CD4-positive, alpha-beta T cell treated with Interleukin-12 subunit alpha and Interleukin-12 subunit beta, for 1 hour (primary cell): ENCODE measurements at places on chromosomes 5 and 9.

- no peak for DNase-seq
These were observed 26.7 kb downstream of the APBA1 start for GRCh38 chr9:69645488-69645887.

GRCh38 chr5:97142521-97143254 lies at the start of gene LIX1:
LIX1 (minus strand) TSS chr5:97142611; CDS start chr5:97142576, 35 bp downstream.
- DNase-seq = peak; percentile 31

DNA sequence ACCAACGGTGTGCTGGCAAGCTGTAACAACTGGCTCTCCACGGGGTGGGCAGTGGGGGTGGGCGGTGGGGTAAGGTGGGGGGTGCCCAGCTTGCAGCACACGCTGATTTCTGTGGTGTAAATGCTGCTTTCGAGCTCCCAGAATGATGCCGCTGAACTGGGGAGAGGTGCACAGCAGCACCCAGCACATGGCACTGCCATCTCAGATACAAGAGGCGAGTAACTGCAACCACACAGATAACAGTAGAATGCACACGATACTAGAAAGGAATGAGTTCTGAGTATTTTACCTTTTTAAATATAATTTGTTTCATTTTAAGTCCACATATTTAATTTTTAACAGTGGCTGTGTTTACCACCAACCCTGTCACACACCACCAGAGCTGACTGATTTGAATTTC lies 87.9 kb downstream of the SEMA4D start:
- no peak for DNase-seq

DNA sequence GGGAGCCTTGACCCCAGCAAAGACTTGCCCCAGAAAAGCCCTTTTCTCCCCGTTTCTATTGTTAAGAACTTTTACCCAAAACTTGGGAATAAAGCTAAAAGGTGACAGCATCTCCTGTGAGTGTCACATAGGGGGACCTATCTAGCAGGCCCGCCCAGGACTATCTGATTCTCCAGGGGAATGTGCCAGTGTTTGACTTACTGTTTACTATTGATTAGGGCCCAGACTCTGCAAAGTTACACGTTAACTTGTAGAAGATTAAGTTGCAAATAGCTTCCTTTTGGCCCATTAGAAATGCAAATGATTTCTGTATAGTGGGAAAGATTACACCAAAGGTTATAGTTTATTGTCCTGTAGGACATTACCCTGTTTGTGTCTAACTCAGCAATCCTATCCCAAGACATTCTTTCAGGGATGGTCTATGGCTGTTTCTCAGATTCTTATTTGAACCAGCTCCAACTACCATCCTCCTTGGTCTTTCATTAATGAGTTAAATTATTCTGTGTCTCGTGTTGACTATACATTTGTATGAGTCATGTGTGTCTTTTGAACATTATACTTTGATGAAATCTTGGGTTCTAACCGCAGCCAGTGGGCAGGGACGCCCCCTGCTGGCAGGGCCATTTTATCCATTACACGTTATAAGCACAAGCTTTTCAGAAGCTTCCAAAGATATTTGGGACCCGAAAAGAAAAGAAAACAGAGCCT lies 60.7 kb downstream of the HRH2 start:
- DNase-seq = peak; percentile 52

- no peak for DNase-seq
These were observed 11.9 kb downstream of the LAMC3 start for GRCh38 chr9:131020862-131021261.

- no peak for DNase-seq
These were observed 14.4 kb downstream of the TRPM3 start for GRCh38 chr9:71106992-71107391.

DNA sequence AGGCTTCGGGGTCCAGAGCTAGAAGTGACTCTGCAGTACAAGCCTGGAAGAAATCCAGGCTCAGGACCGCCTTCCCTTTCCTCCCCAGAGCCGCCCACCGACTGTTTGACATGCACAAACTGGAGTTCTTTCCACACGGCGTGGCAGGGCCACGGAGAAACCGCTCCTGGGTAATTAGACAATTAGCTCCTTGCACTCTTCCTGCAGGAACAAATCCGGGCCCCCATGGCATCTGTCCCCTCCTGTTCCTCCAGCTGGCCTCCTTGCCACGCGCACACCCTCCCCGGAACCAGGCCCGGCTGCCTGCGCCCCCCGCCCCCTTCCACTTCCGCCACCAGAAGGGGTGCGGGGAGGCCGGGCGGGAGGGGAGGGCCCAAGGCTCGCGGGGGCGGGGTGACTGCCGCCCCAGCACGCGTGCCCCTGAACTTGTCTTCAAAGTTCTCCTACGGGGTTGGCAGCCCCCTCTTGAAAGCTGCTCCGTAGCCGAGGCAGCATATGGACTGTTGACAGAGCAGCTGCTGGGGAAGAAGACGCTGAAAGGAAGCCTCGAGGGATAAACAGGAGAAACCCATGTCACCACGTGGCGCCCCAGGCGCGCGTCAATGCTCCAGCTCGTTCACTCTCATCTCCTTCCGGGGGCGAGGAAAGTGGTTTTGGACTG lies 74.3 kb downstream of the SEC61B start:
- peak; percentile 25 for DNase-seq

DNA sequence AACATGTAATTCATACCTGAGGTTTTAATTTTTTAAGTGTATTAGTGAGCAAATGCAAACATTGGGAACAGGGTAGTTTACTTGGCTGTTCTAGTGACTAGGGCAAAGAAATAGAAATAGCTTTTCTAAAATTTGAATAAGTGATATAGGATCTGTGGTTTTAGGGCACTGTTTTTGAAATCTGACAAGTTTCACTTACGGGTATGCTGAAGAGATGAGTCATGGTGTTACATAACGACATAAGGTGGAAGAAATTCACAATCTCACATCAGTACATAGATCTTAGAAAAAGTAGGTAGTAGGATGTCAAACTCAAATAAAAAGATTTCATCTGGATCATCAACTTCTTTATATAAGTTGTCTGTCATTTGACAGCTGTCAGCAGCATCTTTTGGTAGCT lies 772.3 kb downstream of the MAT2B start:
- DNase-seq = no peak

DNA sequence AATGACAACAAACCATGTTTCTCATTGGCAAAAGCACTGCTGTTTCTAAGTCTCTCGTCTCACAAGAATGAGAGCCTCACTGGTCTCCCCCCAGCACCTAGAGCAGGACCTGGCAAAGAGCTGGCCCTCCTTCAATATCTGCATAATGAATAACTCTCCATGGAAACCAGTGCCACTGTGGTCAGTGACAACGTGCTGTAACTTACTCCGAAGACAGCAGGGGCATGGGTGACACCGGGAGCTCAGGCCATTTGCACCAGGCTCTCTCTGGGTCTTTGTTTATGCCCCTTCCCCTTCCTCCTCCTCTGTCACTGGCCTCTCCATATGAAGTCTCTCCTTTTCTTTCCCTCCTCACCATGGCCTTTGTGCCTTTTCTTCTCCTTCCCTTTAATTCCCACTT lies 33.3 kb downstream of the TAS2R1 start:
- DNase-seq = no peak

- DNase-seq = no peak
These were observed 123.5 kb upstream of the SLCO6A1 start for GRCh38 chr5:102622262-102622661.

GRCh38 chr5:180271221-180271620 lies 20.7 kb downstream of the MAPK9 start:
- DNase-seq = no peak

GRCh38 chr9:16689351-16689938 lies 181.0 kb downstream of the BNC2 start:
- no peak for DNase-seq

- no peak for DNase-seq
These were observed 38.2 kb downstream of the ZDHHC11B start for GRCh38 chr5:746258-746761.

DNA sequence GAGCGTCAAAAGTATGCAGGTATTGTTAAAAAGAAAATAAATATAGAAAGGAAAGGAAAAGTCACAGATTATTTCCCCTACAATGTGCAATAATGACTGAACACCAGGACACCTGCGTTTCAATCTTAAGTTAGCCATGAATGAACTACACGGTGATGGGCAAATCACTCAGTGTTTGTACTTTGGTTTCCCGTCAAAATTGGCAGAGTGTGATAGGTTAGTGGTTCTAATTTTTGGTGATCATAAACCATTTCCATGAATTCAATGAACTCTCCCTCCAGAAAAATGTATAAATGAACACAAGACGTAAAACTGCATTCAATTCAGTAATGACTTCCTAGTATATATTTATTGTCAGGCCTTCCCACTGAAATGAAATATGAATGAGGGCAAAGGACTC lies 59.0 kb upstream of the ITGA1 start:
- no peak for DNase-seq

DNA sequence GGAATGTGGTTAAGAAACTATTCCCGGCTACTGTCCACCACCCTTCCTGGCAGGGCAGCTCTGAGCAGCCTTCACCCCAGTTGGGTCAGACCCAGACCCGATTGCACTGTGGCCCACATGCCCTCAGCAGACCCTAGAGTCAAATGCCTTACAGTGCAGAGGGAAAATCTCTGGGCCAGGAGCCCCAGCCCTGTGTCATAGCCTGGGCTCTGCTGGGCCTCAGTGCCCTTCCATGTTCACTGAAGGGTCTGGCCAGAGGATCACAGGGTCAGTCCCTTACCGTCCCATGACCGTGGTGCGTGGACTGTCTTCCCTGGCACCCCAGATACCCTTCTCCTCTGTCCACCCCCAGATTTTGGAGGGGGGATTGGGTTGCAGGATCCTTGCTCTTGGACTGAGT lies 73.5 kb upstream of the COL5A1 start:
- DNase-seq = no peak

DNA sequence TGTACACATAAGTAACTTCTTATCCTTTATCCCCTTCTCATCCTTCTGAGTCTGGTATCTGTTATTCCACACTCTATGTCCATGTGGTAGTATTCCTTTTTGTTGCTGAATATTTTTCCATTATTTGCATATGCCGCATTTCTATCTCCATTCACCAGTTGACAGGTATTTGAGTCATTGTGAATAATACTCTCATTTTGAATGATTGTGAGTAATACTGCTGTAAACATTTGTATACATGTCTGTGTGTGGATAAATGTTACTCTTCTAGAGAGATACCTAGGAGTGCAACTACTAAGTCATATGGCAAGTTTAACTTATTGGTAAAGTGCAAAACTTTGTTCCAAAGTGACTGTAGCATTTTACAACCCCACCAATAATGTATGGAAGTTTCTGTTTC lies 15.6 kb downstream of the RIC1 start:
- DNase-seq = no peak

DNA sequence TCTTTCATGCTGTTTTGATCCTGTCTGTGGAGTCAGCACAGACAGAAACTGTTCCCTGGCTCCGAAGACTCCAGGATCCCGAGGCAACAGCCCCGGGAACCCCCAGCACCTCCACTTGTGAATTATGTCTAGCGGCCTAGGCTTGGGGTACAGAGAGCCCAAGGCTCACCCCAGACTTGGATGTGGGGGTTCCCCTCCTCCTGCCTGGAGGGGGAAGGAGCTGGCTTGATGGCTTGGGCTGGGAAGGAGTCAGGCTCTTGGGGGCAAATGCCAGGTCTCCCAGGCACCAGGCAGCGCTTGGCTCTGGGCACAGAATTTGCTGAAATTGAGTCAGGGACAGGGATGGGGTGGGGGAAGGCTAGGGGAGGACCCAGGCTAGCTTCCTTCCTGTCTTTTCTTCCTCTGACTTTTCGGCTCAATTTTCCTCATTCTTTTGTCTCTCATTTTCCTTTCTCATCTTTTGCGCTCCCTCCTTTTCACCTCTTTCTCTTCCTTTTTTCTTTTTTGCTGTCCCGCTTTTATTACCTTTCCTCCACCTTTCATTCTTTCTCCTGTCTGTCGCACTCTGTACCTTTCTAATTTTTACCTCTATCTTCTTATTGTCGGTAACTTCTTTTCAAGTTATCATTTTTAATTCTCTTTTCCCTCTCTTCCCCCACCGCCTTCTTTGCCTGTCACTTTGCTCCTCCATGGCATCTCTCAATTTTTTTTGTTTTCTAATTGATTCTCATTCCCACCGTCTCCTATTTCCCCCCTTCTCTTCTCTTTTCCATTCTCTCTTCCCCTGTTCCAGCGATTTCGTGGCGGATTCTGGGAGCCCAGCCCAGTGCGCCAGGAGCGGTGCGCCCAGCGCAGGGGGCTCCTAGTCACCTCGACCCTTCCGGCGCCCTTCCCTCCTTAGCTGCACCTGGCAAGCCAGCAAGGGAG lies 10.5 kb downstream of the MSX2 start:
- no peak for DNase-seq

GRCh38 chr9:114777821-114778609 lies 27.8 kb downstream of the TNFSF15 start:
- DNase-seq = peak; percentile 8

- DNase-seq = no peak
These were observed 232.6 kb upstream of the TNC start for GRCh38 chr9:115350548-115350947.

GRCh38 chr9:98410185-98410697 lies 154.8 kb upstream of the TBC1D2 start:
- DNase-seq = no peak

GRCh38 chr5:94796586-94796985 lies 178.1 kb downstream of the SLF1 start:
- DNase-seq = no peak

DNA sequence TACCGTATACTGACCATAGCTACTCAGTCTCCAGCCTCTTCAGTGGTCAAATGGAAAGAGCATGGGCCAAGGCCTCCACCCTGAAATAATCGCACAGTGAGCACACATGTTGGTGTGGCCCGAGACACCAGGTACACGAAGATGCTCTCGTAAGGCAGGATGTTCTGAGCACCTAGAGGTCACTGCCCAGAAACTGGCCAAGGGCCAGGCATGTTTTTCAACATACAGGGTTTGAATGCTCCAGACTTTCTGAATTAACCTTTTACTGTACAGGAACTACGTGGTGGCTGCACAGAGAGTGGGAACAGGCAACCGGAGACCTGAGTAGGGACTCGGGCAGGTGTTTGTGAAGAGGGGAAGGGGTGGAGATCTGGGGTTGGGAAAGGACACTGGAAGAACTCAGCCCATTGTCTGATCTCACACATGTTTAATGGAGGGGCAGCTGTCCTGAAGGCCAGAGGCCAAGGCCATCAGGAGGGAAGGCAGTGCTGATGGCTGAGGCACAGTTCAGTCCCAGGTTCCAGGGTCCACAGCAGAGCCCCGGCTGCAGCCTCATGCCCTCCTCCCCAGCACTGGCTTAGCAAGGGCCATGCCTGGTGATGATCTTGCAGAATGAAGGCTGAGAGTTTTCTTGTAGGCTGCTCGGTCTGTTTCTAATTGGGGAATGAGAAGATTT lies 48.5 kb upstream of the ANKRD18A start:
- DNase-seq = no peak

DNA sequence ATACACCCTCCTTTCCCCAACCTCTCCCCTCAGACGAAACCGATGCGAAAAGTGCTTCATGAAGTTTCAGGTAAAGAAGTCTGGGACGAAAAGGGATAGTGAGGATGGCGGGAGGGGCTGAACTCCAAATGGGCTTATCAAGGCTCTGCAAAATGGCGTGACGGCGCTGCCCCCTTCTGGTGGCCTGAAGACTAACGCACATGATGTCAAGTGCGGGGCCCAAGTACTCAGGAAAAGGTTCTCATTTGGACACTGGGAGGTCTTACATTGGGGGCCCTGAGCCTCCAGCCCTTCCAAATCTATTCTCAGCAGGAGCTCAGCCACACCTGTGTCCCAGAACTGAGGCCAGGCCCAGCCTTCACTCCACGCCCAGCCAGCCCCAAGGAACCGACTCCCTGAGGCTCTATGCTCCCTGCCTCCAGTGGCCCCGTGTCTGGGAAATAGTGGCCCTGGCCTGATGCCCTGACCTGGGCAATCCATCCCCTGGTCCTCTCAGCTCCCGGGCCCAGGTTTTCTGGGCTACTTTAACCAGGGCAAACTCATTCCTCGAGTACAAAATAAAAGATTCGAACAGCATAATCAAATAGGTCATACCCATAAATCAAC lies 119.9 kb downstream of the KCNIP1 start:
- no peak for DNase-seq

- no peak for DNase-seq
These were observed 22.2 kb downstream of the SH3GL2 start for GRCh38 chr9:17600962-17601593.
